ENCODE measurements at places on chromosomes 4 and X.

DNA sequence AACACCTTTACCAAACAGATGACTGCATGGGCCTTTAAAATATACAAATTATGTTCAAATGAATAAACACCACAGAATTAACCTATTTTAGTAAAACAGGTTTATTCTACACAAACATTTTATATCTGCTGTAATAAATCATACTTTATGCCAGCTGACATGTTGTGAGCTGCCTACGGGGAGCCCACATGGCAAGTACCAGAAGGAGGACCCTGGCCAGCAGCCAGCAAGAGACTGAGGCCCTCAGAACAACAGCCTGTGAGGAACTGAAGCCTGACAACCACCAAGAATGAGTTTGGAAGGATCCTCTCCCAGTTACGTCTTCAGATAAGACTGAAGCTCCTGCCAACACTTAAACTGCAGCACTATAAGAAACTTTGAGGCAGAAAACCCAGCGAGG lies 377.0 kb downstream of the PDGFC start:
- DNase-seq, result no peak

DNA sequence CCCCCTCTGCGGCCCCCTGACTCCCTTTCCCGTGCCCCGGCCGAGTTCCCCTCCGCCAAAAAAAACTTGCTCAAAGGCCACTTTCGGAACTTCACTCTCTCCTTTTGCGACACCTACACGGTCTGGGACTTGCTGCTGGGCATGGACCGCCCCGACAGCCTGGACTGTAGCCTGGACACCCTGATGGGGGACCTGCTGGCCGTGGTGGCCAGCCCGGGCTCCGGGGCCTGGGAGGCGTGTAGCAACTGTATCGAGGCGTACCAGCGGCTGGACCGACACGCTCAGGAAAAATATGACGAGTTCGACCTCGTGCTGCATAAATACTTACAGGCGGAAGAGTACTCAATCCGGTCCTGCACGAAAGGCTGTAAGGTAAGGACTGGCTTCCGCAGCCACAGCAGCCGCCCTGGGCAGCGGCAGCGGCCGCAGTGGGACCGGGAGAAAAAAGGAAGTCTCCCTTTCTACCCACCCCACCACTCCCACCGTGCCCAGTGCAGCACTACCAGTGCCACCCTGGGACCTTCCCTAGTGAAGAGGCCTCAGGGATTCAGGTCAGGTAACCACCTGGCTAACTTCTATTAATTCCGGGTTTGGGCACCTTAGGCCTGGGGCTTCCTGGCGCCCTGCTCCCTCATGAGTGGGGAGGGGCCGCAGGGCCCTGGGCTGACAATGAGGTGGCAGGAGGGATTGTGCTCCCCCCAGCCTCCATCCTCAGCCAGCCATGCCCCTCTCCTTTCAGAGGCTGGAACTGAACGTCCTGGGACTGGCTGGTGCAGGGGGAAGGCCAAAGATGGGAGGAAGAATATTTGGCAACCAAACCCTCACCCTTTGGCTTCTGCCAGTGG lies 1.9 kb downstream of the NALF2 start:
- DNase-seq, result no peak

- DNase-seq, result no peak
Observed at GRCh38 chr4:143344041-143344440, 7.4 kb downstream of the GAB1 start.

- DNase-seq, result no peak
Observed at GRCh38 chr4:3039706-3040366, 34.5 kb downstream of the HTT-AS start.
